Urothelium cell line (cell line): ENCODE measurements at places on chromosomes 3 and 15.

- DNase-seq = no peak
Observed at GRCh38 chr3:197444793-197445379, 110.9 kb downstream of the BDH1 start.

DNA sequence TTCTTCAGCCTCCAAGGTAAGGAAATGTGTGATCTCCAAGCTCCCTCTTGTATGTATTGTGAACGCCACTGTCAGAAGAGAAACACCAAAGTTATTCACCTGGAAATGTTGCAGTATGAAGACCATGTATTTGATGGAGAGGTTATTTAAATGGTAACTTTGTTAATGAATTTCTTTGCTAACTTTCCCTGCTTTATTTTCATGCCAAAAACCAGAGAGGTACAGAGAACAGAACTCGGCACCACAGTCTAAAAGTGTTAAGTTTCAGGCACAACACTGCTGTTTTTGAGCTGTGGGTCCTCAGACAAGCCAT, 73.1 kb upstream of the TNFSF10 start:
- DNase-seq = no peak

DNA sequence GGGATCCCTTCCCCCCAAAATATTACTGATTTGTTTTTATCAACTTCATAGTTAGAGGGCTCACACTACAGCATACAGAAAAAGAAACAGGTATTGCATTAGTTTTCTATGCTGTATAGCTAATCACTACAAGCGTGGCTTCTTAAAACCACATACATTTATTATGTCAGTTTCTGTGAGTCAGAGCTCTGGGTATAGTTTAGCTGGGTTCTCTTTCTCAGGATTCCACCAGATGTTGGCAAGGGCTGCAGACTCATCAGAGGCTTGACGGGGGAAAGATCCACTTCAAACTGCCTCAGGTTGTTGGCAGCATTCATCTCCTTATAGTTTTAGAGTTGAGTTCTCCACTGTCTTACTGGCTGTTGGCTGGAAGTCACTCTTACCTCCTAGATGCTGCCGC, 328.0 kb downstream of the NLGN1 start:
- no peak for DNase-seq

- no peak for DNase-seq
Observed at GRCh38 chr3:186643493-186643892, 3.3 kb downstream of the FETUB start.

GRCh38 chr15:25339431-25339830, 99.4 kb downstream of the UBE3A start:
- no peak for DNase-seq

DNA sequence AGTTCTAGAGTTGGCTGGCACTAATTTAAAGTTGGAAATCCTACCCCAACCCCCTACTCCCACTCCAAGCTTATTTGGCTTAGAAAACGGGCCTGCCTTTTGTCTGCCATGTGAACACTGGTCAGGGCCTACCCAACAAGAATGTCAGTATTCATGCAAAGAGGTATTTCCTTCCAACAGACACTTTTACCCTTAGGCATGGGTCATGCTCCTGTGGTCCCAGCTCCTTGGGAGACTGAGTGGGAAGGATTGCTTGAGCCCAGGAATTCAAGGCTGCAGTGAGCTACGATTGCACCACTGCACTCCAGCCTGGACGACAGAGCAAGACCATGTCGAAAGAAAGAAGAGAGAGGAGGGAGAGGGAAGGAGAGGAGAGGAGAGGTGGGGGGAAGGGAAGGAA, 137.5 kb upstream of the LRTM1 start:
- no peak for DNase-seq
